ENCODE measurements at places on chromosomes 16 and 17. TPM values are rescaled to one million over a fixed set of nuclear protein-coding genes. Genes with fewer than 3 reads are reported as not detected.
A peak's percentile ranks its signal among the peaks of the same experiment; 100 is the strongest.

ZSCAN10 gene
- 0.74 TPM for total RNA-seq

DNA sequence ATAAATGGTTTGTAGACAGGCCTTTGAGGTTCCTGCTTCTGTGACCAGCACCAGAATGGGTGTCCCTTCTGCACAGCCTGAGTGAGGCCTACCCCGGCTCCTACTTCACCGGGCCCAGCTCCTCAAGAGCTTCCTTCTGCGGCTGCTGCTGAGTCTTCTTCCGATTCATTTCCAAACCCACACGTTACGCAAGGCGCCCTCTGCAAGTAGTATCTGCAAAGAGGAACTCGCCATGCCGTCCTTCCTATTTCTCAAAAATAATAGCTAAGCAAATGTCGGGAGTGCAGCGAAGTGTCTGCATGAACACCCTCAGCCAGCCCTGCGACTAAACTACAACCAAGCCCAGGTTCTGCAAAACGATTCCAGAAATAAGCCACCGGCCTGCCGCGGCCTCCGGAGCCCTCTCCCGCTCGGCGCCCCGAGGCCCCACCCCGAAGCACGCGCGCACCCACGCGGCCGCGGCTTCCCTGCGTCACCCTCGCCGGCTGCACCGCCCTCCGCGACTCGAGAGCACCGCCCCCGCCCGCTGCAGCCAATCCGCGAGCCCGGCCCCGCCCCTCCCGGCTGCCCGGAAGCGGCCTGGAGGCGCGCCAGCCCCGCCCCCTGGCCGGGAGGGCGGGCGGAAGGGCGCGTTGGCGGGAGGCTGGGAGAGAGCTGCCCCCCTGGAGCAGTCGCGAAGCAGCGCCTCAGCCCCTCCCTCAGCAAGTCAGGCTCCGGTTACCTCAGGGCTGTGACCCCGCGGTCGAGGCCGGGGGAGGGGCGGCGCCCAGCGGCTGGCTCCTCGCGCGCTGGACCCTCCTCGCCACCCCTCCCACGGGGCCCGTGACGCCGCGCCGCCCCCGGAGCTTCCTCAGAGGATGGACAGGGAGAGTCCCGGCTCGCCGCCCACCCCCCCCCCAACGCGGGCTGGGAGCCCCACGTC lies 8.3 kb downstream of the MNT start:
- peak; percentile 97 for DNase-seq

GRCh38 chr17:68341482-68341881 lies 50.2 kb downstream of the ARSG start:
- DNase-seq: no peak

GRCh38 chr16:50791522-50791921 lies 49.6 kb downstream of the CYLD start:
- no peak for DNase-seq

DNA sequence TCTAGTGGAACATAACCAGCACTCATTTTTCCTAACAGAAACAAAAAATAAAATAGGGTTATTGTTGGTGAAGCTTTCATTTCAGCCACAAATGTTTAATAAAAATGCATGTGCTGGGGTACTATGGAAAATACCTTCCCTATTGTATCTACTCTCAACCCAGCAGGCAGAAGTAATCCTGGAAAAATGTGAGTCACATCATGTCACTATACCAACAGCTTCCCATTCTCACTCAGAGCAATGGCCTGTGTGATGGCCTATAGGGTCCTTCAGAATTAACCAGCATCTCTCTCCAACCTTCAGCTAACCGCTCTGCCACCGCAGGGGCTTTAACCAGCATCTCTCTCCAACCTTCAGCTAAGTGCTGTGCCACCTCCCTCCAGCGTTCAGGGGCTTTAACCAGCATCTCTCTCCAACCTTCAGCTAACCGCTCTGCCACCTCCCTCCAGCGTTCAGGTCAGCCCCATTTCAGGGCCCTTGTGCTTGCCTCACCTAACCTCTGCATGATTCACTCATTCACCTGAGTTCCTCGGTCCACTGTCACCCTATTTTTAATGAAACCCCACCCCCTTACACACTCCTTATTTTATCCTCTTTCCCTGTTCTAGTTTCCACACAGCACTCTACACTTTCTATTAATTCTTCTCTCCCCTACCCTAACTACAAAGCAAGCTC lies 34.0 kb downstream of the UBE2G1 start:
- no peak for DNase-seq

DNA sequence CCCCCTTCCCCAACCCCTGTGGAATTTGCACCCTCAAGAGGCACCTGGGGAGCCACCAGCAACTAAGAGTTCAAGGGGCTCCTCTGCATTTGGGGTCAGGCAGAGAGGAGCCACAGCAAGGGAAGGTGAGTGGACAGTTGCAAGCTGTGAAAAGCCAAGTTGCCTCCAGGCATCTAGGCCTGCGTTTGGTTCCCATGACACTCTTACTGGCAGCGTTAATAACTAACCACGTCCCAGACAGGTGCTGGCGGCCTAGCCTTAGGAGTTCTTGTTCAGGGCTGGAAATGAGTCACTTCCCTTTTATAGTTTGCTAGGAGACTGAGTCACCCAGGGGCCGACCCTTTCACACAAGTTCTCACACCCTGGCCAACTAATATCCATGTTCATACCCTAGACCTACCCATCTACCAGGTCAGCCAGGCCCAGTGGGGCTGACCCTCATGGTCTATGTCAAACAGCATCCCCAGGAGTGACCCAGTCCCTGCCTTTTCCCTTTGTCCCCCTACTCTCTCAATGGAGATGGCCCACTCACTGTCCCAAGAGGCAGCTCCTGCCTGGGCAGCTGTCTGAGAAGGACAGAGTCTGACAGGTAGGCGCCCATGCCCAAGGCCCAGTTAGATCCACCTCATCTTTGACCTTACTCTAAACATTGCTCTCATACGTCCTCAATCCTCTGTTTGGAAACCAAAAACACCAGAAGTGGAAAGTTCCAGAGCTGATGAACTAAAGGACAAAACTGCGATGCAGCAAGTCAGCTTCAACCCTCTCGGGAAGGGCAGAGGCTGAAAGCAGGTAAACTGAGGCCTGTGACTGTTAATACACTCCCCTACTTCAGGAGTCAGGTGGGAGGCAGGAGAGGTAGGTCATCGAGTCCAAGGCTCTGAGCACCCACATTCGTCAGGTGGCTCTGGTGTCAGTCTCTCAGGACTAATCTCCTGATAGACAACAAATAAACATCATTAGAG lies 300.6 kb downstream of the SOX9 start:
- no peak for DNase-seq

DNA sequence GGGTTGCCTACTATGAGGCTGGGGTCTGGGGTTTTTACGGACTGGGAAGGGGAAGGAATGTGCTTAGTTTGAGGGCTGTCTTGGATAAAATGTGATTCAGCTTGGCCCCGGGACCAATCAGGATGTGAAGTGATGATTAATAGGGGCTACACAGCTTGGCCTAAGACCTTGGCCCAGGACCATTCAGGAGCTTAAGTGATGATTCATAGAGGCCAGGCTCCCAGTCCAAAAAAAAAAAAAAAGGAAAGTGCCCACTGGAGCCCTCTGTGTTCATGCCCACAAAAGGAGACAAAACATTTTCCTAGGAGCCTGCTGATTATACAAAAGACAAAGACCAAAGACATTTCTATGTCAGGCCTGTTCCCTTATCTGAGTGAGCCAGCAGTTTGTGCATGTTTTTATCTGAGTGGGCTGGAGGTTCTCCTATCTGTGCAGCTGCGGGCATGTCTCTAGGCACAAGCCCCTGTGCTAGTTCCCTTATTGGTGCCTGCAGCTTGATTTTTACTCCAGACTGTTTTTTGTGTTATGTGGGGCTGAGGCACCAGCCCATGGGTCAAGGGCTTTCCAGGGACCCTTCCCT lies 898.2 kb upstream of the GOT2 start:
- no peak for DNase-seq

DNA sequence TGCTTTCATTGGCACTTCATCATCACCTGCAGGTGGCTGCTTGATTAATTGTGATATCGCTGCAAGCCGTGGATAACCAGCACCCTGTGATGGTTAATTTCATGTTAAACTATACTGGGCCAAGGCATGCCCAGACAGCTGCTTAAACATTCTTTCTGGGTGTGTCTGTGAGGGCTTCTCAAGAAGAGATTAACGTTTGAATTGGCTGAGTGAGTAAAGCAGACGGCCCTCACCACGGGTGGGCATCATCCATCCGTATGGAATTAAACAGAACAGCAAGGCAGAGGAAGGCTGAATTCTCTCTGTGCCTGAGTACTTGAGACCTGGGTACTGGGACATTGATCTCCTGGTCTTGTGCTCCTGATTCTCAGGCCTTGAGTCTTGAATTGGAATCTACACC lies 7.1 kb upstream of the ZNF213 start:
- no peak for DNase-seq

GRCh38 chr17:1880851-1881630 lies 51.2 kb downstream of the RPA1 start:
- no peak for DNase-seq
